ENCODE measurements at places on chromosomes 1 and 21.

GRCh38 chr1:58597076-58597475, 20.0 kb upstream of the TACSTD2 start:
- DNase-seq: no peak

GRCh38 chr1:160859166-160859565, 3.5 kb downstream of the CD244 start:
- no peak for DNase-seq

DNA sequence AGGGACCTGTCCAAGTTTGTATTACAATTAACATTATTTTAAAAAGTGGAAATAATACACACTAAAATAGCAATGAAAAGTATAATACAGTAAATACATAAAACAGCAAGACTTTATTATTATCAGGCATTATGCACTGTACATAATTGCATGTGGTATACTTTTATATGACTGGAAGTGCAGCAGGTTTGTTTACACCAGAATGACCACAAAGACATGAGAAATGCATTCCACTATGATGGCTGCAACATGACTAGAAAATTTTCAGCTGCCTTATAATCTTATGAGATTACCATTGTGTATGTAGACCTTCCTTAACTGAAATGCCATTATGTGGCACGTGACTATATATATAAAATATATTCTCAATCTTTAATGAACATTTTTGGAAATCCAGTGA, 1699.6 kb downstream of the KCNT2 start:
- no peak for DNase-seq

GRCh38 chr1:119226913-119227312, 86.5 kb upstream of the WARS2 start:
- DNase-seq: no peak

DNA sequence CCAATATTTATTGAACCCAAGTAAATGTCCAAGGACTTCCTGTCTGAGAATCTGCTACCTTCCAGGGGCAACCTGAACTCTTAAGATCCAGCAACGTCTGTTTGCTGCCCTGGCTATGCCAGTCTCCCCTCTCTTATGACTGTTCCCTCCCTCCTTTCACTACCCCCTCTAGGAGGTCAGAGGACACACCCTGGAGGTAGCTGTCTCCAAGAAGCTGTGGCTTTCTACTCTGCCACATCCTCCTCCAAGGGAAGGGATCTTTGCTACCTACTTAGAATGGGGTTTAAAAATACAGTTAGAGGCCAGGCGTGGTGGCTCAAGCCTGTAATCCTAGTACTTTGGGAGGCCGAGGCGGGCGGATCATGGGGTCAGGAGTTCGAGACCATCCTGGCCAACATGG, 3.6 kb upstream of the SMPDL3B start:
- no peak for DNase-seq

GRCh38 chr1:41370756-41371420, 9.7 kb downstream of the FOXO6 start:
- no peak for DNase-seq

GRCh38 chr1:33988161-33988560, 124.3 kb downstream of the HMGB4 start:
- no peak for DNase-seq

- no peak for DNase-seq
Observed at GRCh38 chr1:82161700-82162141, 361.0 kb downstream of the ADGRL2 start.

DNA sequence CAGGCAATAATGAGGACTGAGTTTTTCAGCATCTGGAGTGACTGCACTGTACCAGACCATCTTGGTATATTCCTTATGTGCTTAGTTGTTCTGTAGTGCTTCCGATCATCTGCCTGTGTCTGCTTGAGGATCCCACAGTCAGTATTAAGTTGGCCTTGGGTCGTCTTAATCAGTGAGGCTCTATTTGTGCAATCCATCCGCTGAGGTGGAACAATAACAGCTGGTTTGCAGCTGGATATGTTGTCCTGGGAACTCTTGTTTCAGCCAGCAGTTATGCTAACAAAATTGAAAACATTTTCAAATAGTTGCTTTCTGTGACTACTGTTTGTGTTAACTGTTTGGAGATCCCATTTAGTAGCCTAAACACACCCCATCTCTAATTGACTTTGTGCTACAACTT, 73.7 kb downstream of the LAMC1 start:
- no peak for DNase-seq

DNA sequence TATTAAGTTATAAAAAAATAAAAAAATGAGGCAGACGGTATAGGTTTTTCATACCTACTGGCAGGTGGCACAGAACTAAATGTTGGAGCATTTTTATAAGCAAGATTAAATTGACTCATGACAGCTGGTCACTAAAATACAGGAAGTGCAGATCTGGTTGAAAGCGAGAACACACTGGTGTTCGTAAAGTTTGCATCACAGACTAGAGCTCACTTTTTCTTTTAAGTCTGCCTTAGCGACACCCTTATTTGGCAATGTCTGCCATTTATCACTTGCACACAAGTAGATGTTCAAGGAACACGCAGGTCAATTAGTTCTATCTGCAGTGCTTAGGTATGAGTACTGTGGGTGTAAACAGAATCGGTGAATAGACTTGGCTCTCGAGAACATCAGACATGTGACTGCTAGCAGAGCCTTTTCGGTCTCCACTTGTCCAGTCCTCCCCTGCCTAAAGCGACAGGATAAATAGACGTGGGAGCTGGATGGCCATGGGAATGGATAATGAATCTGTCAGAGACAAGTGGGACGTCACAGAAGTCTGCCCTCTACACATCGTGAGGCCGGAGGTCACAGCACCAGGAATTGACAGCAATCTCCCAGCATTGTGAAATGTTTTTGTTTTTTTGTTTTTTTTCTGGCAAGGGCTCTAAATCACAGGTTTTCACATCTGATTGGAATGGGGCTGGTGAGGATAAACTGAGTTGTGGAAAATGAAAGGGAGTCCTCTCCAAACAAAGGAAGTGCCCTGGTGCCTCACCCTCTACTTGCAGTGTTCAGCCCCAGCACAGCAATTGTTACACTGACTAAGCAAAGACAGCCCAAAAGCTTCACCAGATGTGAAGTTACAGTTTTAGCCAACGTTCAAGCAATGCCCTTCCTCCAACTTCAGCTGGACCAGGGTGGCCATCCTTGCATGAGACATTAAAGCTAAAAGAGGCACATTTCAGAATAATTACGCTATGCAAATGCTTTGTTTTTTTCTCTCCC, 248.9 kb downstream of the NTNG1 start:
- DNase-seq: no peak

GRCh38 chr21:41979751-41980369, 26.0 kb upstream of the C2CD2 start:
- DNase-seq: no peak

DNA sequence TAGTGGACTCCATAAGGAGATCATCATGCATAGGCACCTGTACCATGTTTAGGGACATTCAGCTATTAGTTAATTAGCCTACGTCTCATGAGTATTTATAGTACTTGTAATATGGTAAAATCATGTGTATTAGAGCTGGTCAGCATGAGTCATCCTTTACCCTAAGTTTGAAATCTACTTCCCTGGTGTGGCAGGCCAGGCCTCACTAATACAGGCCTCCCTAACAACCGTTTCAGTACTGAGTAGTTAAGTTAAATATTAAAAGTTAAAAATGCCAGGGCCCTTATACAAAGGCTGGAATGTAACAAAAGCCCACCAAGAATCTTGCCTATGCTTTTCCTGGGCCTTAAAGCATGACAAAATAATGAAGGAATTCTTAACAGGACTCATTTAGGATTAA, 356.3 kb upstream of the DPYD start:
- DNase-seq: no peak

DNA sequence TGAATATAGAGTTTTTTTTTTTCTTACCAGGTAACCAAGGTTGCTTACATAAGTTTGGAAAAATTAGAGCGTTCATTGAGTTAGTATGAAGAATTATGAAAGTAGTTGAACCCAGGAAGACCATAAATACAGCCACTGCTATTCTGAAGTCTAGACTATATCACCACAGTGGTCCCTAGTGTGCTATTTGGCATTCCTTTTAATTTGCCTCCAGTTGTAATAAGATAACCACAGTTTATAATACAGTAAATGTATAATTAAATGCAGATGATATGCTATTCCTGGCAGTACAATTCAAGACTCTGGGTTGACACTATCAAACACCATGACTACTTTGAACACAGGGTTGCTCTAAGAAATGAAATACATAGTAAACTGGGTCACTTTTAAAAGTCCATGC, 270.5 kb downstream of the BRINP2 start:
- DNase-seq: no peak

DNA sequence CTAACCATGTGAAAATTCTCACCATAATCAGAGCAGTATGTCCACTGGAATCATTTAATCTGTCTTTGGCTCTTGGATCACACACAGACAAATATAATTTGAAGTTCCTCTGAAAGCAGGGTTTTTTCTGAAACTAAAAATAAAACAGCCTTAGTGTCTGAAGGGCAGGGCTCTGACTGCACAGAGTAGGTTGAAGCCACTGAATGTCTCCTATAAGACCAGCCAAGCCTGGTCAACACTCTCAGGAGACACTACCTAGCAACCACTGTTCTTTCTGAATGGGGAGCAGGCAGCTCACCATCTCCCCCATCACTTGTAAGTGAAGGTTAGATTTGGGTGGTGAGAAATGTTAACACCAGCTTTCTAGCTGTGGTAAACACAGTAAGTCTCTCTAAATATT, 16.1 kb upstream of the TMEM183A start:
- DNase-seq: no peak

DNA sequence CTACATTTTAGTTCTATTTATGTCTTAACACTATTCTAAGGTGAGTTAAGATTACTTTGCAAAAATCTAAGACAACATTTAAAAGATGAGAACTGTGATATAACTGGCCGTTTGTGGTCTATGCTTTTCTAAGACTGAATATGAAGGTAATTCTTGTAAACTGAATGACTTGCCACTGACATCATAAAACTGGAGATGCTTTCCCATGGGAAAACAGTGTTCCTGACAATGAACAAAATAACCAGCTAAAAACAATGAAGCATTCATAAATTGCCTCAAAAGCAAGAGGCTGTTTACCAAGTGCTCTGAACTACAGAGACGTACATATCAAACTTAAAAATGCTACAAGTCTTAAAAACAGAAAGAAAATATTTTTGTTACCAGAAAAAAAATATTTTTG, 54.7 kb downstream of the APP start:
- no peak for DNase-seq

GRCh38 chr1:27349784-27350662, 8.2 kb downstream of the SYTL1 start:
- DNase-seq: no peak

- DNase-seq: no peak
Observed at GRCh38 chr1:117821382-117821755, 108.1 kb downstream of the GDAP2 start.

DNA sequence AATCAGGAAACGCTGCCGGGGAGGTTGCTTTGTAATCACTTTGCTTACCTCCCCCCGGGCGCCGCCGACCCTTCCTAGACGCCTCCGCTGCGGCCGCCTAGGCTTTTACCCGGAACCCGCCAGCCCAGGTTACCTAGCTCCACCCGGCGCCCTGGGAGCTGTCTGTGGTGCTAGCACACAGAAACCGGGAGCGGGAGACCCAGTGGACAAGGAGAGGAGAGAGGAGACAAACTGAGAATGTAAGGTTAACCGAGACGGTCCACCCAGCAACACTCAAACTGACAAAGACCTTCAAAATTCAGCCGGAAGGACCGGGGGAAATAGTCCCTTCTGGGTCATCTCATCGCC, 9.8 kb downstream of the BARHL2 start:
- DNase-seq: no peak

- no peak for DNase-seq
Observed at GRCh38 chr1:153678519-153679336, at the start of gene NPR1. Gene NPR1 (plus strand): TSS chr1:153678688. CDS start chr1:153679109, 421 bp downstream.

GRCh38 chr1:171506525-171507304, 21.4 kb downstream of the PRRC2C start:
- no peak for DNase-seq
